Naive thymus-derived CD8-positive, alpha-beta T cell (primary cell): ENCODE measurements at places on chromosomes 1 and 21. TPM values are rescaled to one million over a fixed set of nuclear protein-coding genes. Genes with fewer than 3 reads are reported as not detected.

OR2T33 gene
- not detected for total RNA-seq

HSD11B1 gene
- not detected for total RNA-seq

CZIB gene
- total RNA-seq = 89.9 TPM

VAV3 gene
- total RNA-seq = 3.8 TPM

ORC1 gene
- 1.2 TPM for total RNA-seq

DISP3 gene
- 0.69 TPM for total RNA-seq

BARHL2 gene
- not detected for total RNA-seq

ACTN2 gene
- 0.36 TPM for total RNA-seq

PTGS2 gene
- total RNA-seq = not detected

CD1E gene
- not detected for total RNA-seq

ADPRS gene
- 28.3 TPM for total RNA-seq

CACNA1S gene
- not detected for total RNA-seq

FAM72B gene
- total RNA-seq = not detected

TFAP2E gene
- 2.6 TPM for total RNA-seq

SPRR2G gene
- not detected for total RNA-seq

AZIN2 gene
- 11.3 TPM for total RNA-seq

SLAMF7 gene
- 6.2 TPM for total RNA-seq

MAP3K7CL gene
- total RNA-seq = 13.5 TPM

RGS13 gene
- not detected for total RNA-seq
